Stimulated activated CD4-positive, alpha-beta T cell treated with anti-CD3 and anti-CD28 coated beads, Interleukin-15, amount 100 ng/mL, for 1 hour (primary cell): ENCODE measurements at places on chromosomes 16 and 17.

GRCh38 chr17:69733171-69734012 is 318.9 kb downstream of the MAP2K6 start:
- DNase-seq: no peak

- no peak for DNase-seq
Measured at GRCh38 chr16:68031951-68032350, 8.9 kb downstream of the DUS2 start.

- DNase-seq: no peak
Measured at GRCh38 chr17:82031303-82031884, at the start of gene RAC3. TSS of gene RAC3 (plus strand) at chr17:82031678. CDS start at chr17:82031762, 84 bp downstream.

- no peak for DNase-seq
Measured at GRCh38 chr16:20624882-20625807, 49.0 kb upstream of the ACSM2B start.

DNA sequence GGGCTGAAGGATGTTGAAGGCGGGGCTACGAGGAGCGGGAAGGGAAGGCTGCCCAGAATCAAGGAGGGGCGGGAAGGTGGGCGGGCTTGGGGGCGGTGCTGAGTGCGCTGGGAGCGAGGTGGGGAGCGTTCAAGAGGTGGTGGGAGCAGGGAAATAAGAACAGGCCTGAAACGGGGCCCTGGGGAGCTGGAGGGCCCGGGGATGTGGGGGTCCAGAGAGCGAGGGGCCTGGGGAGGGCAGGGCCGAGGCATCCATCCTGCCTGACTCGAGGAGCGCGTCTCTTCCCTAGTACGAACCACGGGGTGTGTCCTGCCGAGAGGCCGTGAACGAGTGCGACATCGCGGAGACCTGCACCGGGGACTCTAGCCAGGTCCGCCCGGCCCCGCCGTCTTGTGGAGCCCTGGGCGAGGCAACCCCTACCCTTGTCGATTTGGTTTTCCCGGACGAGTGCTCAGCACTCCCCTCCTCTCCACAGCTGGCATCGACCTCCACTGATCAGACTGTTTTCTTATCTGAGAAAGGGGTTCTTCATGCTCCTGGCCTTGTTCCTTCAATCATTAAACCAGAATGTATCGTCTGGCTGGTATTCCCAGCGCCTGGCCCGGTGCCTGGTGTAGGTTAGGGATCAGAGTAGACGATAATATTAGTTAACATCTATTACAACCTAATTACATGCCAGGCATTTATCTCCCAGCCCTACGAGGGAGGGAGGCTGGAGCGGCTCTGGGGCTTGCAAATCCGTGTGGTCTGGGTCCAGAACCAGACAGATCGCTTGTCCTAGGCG is 17.2 kb downstream of the ADAM11 start:
- no peak for DNase-seq

DNA sequence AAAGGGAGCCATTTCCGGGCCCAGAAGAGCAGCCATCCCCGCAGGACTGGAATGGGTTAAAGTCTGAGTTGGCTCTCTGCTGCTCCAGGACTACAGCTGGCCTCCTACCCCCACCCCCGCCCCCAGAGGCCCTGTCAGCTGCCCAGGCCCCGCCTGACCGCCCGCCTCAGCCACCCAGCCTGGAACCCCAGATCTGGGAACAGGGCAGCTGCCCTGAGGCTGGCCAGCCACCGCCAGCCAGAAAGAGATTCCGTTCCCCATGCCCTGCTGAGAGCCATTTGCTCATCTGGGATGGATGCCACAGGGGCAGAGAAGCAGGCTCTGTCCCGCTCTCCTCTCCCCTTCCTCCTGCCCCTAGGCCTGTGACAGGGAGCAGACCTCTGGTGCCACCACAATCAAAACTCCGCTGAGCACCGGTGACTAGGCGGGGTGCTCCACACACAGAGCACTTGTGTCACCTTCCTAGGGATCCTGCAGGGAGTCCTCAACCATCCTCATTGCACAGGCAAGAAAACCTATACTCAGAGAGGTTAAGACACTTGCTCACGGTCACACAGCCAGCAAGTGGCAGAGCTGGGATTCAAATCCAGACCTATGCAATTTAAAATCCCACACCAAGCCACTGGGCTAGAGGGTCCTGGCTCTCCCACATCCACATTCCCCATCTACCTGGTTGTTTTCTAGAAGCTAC is 44.1 kb downstream of the ZNF423 start:
- DNase-seq: no peak
